Endothelial cell of umbilical vein (primary cell): ENCODE measurements at places on chromosomes 1 and 21. TPM values are rescaled to one million over a fixed set of nuclear protein-coding genes. Genes with fewer than 3 reads are reported as not detected.

The COL6A1 gene
- 26.8 and 30.1 TPM in 2 replicates for total RNA-seq

The CHTOP gene
- total RNA-seq: 72.1 and 74.4 TPM in 2 replicates

The GJA4 gene
- total RNA-seq: 22.1 TPM in 2 replicates

The GPR52 gene
- total RNA-seq: 0.72 and 2.2 TPM in 2 replicates

The MRPS15 gene
- 105 and 106 TPM in 2 replicates for total RNA-seq

The DUSP23 gene
- total RNA-seq: 82.5 and 126 TPM in 2 replicates

The GBP7 gene
- not detected in 2 replicates for total RNA-seq

The SLC45A1 gene
- total RNA-seq: 1.1 and 1.4 TPM in 2 replicates

The KRTAP11-1 gene
- not detected in 2 replicates for total RNA-seq

The BRINP3 gene
- total RNA-seq: not detected in 2 replicates

The DPT gene
- not detected in 2 replicates for total RNA-seq

The S100A1 gene
- total RNA-seq: not detected in 2 replicates

The FCAMR gene
- total RNA-seq: not detected in 2 replicates

The ZBED6 gene
- 36.7 and 38.9 TPM in 2 replicates for total RNA-seq

The CD53 gene
- not detected in 2 replicates for total RNA-seq

The SLC5A3 gene
- total RNA-seq: 6.8 and 8.0 TPM in 2 replicates

The SPRR1A gene
- total RNA-seq: not detected in 2 replicates

The RXRG gene
- total RNA-seq: not detected in 2 replicates

The TRAF5 gene
- total RNA-seq: 17.0 and 17.6 TPM in 2 replicates

The NCAM2 gene
- total RNA-seq: 0.27 and 1.4 TPM in 2 replicates
